Activated T-cell treated with anti-CD3 and anti-CD28 coated beads, Interleukin-2, amount 50 U/mL, for 72 hours (primary cell): ENCODE measurements at places on chromosomes 16 and 17.
A peak's percentile ranks its signal among the peaks of the same experiment; 100 is the strongest.

DNA sequence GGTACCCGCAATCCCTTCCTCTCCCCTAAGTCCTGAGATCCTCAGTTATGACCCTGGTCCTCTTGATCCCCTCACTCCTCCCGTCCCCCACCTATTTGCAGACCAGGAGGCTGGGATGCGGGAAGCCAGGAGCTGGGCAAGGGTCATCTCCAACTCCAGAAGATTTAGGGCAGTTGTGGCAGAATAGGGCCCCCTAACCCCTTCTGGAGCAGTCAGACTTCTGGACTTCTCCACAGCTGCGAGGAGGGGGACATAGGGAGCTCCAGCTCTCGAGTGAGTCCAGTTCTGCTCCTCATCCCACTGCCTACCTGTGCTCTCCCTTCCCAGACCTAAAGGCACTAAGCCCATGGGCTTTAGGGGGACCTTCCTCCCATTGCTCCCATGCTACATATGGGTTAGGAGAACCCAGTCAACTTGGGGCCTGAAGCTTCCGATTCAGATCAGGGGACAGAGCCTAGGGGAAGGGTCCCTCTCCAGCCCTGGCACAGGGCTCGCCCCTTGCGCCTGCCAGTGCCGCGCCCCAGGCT is 1.3 kb downstream of the WNK4 start:
- DNase-seq = no peak

DNA sequence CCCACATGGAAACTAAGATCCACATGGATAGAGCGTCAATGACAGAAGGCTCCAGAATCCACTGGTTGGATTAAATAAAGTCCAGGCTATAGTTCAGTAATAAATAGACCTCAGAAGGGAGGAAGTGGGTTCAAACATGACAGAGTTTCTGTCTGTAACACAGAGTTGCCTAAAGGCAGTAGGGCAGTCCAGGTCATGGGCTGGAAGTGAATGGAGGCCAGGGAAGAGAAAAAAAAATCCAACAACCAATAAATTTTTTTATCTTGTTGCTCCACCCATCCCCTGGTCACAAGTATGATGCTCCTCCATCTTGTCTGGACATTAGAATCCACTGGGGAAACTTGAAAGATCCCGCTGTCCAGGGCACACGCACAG is 92.4 kb downstream of the RGS9 start:
- no peak for DNase-seq

GRCh38 chr17:65017207-65017774 is 39.2 kb downstream of the GNA13 start:
- DNase-seq = no peak

DNA sequence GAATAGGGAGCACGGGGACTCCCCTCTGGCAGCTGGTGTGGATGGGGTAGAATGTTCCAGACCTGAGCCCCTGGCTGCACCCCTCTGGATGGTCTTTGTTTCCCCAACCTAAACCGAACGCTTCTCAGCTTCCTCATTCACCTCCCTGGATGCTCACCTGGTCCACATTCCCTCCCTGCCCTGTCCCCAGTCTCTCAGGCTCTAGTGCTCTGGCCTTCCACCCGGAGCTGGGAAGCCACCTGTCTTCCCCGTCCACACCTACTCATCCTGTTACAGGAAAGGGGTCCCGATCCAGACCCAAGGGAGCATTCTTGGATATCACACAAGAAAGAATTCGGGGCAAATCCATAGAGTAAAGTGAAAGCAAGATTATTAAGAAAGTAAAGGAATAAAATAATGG is 73.5 kb downstream of the CYLD start:
- DNase-seq = no peak

GRCh38 chr16:70267516-70267915 is 15.8 kb upstream of the EXOSC6 start:
- peak; percentile 6 for DNase-seq

DNA sequence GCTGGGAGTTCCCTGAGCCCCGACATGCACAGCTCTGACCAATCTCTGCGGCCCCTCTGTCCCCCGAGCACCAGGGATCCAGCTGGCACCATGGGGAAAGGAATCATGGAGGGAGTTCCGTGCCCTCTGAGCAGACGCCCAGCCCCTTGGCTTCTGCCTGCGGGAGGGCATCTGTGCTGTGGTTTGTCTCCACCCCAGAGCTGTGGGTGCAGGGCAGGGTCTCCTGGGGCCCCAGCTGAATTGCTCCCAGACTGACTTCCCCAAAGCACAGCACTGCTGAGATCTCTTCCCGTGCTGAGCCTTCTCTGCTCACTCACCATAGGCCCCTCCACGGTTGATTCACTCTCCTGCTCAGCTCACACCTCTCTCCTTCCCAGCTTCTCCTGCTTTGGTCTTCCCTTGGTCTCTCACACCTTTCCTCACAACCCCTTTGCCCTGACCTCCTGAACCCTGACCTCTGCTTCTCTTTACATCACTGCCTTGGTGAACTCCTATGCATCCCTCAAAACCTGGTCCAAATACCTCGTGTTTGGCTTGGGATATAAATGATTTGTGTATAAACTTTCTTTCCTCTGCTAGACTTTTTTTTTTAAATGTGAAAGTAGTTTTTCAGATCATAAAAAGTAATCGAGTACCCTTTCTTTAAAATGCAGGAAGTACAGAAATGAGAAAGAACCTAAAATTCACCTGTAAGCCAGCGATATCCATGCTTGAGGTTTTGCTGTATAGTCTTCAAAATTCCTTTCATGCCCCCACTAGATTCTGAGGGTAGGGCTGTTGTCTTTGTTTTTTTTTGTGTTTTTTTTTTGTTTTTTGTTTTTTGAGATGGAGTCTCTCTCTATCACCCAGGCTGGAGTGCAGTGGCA is 265.3 kb downstream of the SEC14L1 start:
- no peak for DNase-seq

DNA sequence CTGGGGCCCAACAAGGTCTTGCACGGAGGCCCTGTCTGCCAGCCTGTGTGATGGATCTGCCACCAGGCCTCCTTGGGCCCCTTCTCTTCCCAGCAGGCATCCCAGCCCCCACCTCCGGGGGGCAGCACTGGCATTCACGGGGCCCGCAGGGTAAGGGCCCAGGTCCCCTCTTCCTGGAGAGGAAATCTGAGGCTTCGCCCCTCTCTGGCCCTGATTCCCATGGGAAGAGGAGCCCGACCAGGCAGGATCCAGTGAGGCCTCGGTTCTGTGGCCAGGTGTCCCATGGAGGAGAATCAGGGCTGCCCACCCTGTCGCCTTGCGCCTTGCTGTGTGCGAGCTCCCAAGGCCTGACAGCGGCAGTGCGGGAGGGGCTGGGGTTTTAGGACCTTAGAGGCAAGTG is 48.4 kb downstream of the PDPK1 start:
- DNase-seq = no peak

DNA sequence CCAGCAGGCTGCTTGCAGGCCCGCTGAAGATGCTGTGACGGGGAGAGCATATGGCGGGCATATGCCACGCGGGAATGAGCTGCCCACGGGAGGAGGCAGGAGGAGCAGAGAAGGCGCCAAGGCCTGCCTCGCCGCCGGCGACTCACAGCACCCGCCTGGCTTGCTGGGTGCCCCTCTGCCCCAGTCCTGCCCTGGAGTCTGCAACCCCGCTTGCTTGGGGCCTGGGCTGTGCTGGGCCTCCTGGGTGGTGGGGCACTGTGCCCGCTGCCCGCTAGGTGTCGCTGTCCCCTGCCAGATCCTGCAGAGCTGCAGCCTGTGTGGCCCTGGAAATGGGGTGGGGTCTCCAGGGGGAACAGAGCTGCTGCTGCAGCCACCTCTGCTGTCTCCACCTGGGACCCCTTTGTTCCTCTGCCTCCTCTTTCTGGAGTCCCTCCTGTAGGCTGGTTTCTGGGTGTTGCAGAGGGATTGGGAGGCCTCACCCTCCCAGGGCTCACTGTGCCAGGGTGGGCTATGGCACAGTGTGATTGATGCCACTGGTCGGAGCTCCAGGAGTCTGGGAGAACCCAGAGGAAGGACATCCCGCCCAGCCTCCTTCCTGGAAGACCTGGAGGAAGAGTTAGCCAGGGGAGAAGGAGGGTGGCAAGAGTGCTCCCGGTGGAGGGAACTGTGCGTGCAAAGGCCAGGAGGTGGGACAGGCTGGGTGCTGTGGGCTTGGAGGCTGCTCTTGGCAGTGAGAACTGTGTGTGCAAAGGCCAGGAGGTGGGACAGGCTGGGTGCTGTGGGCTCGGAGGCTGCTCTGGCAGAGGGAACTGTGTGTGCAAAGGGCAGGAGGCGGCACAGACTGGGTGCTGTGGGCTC is 141.0 kb upstream of the CIBAR2 start:
- DNase-seq = peak; percentile 64

- no peak for DNase-seq
Measured at GRCh38 chr17:58096892-58097291, 13.7 kb downstream of the DYNLL2 start.

DNA sequence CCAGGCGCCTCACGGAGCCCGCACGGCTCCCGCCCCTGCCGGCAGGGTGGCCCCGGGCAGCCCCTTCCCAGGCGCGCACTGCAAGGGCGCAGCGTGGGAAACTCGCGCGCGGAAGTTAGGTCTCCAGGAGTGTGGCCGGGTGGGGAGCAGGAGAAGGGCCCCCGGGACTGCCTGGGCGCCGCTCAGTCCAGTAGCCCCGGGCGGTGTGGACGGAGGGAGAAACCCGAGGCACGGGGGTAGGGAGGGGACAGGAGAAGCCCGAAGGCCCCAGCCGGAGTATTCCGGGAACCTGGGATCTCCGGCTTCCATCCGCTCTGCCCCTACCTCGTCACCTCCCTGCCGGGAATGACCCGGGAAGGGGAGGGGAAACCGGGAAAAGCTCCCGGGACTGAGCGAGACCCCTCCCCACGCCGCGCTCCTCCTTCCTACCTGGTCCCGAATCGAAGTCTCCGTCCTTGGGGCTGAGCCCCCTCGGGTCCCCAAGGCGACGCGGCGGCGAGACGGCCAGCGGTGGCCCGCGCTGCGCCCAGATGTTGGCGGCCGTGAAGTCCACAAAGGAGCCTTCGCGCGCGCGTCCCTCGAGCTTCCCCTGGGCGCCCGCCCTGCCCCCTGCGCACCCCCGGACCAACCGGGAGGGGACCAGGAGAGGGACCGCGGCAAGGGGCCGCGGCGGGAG is 418 bp downstream of the SOCS3 start:
- peak; percentile 54 for DNase-seq

GRCh38 chr17:67974185-67974584 is 22.1 kb downstream of the C17orf58 start:
- DNase-seq = no peak

DNA sequence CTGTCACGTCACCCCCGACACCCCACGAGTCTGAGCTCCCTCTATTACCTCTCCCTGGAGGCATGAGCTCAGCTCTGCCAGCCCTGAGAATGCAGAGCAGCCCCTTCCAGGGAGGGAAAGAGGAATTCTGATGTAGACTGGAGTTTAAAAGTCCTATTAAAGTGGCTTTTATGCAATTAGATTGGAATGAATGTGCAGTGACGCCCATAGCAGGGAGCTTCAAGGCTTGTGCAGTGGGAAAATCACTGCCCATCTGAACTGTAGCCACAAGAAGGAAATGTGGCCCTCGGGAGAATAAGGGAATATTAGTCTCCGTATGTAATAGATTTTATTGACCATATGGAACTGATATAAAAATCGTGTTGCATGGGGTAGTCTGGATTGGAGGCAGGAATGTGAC is 66.9 kb downstream of the ZNF423 start:
- DNase-seq = no peak

DNA sequence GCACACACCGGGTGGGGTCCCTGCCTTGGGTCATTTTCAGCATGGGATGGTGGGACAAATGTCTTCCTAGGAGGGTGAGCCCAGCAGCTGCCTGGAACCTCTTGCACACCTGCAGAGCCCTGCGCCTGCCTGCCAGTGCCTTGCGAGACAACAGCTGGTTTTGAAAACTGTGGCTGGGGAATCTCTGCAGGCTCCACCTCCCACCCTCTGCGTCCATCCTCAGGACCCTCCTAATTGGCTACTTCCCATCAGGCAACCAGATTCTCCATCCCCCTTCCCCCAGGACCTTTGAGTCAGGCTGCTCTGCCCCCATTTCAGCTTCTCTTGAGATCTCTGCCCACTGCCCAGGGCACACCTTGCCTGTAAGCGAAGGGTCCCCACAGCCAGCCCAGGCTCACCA is 26.6 kb downstream of the PEMT start:
- DNase-seq = no peak

DNA sequence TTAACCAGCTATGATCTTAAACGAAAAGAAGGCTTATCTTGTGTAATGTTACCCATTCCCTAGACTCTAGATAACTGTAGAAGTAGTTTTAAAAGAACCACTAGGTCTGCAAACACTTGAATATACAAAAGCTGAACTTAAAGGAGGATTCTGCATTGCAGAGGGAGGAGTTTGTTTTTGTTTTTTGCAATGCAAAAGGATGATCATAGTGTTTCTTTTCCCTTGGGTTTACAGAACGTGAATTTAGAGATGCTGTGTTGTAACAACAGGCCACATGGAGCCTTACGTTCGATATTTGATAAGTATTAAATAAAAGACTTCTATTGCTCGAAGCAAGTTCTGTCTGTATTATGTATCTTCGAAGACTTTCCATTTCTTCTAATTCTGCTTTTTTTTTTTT is 77.6 kb downstream of the CHD9 start:
- no peak for DNase-seq

DNA sequence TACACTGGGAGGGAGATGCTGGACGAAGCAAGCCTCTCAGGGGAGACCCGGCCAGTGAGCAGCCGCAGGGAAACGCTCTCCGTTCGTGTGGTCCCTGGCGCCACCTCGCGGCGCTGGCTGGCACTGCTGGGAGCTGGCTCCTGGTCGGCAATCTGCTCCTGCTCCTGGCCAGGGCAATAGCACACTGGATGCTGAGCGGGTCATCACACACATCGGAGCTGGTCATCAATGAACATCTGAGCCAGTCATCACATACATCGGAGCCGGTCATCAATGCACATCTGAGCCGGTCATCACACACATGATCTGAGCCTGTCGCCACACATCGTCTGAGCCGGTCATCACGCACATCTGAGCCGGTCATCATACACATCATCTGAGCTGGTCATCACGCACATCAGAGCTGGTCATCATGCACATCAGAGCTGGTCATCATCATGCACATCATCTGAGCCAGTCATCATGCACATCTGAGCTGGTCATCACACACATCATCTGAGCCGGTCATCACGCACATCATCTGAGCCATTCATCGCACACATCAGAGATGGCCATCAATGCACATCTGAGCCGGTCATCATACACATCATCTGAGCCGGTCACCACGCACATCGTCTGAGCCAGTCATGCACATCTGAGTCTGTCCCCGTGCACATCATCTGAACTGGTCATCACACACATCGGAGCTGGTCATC is 217.3 kb downstream of the RBFOX3 start:
- DNase-seq = peak; percentile 72
